RCC 7860 (cell line): ENCODE measurements at places on chromosomes 11 and 22.

DNA sequence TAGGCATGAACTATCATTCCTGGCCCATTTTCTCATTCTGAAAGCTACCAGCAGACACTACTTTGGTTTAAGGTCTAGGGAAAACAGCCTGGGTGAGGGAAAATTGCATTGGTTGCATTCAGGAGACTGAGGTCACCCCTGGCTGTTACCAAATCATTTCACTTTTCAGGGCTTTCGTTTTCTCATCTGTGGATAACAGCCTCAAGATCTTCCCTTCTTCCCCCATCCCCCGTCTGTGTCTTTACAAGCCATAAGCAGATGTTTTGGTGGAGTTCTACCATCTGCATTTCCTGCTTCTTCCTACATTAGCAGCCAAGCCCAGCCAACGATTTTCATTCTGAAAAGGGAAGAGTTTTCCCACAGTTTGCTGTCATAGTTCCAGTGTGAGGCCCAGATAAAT, 130.4 kb downstream of the HIPK3 start:
- DNase-seq: no peak

DNA sequence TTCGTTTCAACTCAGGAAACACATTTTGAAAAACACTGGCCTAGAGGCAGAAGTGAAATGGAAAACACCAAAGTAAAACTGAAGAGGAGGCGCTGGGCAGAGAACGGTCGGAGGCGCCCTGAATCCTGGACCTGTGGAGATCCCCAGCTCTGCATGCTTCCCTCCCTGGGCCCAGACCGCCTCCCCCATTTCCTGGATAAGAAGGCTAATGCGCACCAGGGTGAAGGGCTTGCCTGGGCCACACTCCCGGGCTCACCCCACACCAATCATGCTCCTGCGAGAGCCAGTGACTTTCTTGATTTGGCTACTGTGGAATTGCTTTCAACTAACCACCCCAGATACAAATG, 167.1 kb downstream of the CRYBB2 start:
- DNase-seq: no peak

- DNase-seq: no peak
These were observed 48.3 kb upstream of the SEPTIN5 start for GRCh38 chr22:19665784-19666672.

DNA sequence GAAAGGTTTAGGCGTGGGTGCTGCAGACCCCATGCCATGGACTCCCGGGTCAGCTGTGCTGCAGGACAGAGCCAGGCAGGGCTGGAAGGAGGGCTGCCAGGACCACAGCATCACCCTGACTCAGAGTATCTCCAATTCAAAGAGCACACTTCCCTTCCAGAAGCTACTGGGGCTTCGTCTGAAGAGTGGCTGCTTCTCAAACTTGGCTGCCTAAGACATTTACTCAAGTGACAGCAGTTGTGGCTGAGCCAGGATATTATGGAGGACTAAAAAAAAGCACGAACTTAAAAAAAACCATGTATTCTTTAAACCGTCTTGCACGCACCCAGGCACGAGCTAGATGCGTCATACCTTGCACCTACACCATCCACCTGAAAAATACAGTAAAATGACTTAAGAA, 13.0 kb upstream of the BID start:
- no peak for DNase-seq

DNA sequence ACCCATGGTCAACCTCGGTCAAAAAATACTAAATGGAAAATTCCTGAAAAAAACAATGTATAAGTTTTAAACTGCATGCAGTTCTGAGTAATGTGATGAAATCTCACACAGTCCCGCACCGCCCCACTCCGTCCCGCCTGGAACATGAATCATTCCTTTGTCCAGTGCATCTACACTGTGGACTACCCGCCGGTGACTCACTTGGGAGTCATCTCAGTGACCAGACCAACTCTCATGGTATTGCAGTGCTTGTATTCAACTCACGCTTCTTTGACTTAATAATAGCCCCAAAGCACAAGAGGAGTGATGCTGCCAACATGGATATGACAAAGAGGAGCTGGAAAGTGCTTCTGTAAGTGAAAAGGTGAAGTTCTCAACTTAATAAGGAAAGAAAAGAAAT, 48.8 kb downstream of the ARHGAP32 start:
- DNase-seq: peak; percentile 95

- DNase-seq: peak; percentile 79
These were observed 66.9 kb downstream of the TBC1D22A start for GRCh38 chr22:46829117-46829891.

DNA sequence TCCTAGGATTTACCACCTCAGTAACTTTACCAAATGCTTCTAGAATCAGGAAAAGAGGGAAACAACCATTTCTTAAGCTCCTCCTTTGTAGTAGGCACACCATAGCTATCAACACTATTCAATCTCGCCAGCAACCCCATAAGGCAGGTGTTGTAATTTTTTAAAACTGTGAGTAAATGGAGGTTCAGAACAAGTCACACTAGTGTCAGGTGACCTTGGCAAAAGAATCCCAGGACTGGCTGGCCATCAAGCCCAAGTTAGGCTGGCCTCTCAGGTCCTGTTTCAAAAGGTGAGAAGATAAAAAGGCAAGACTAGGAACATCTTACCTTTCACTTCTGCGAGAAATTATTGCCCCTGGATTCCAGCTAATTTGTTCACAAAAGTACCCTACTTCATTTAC, 713 bp downstream of the TOP3B start:
- no peak for DNase-seq

GRCh38 chr22:39244496-39245129, at the start of gene PDGFB:
PDGFB (minus strand) TSS chr22:39244982; CDS start chr22:39243963, 1,019 bp downstream.
- peak; percentile 65 for DNase-seq

GRCh38 chr11:113818426-113818825, 38.8 kb downstream of the CLDN25 start:
- no peak for DNase-seq

DNA sequence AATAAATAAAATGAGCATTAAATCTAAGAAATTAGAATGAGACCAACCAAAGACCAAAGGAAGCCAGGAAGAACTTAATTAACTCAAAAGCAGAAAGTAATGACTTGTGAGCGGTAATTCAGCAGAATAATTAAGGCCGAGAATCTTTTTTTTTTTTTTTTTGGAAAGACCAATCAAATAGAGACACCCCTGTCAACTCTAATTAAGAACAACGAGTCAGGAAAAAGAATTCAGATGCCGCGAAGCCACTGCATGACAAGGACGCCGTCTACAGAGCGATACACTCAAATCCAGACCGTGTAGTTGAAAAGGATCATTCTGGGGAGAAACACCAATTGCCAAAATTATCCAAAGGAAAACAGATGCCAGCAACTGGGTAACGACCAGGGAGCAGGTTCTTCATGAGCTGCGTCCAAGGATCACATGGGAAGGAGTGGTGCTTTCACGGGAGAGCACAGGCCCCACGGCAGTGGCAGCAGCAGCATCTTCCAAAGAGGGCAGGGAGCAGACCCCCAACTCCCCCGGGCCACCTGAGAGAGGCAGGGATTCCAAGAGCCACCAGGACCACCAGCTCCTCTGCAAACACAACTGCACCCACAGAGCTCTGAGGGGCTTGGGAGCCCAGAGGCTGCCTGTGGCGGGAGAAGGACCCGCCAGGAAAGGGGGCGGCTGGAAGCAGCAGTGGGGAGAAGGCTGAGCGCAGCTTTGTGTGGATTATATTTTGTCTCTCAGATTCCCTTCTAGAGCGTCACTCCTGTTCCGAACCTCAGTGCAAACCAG, 469.8 kb downstream of the BRD1 start:
- DNase-seq: no peak

DNA sequence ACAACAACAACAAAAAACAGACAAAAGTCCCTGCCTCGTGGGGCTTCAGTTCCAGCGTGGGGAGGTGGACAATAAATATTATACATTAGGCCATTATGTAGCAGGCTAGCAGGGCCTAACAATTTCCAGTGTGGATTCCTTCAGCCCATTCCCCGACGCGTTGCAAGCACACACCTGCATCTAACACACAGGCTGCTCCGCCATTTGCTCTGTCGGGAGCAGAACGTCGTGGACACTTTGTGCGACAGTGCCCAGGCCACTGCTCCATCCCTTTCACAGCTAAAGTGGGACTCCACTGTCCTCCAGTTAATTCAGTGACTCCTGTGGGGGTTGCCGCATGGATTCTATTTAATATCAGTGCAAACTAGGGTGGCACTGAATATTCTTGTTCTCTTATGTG, 10.9 kb upstream of the FGF3 start:
- DNase-seq: no peak

GRCh38 chr11:27012234-27012921, 18.5 kb downstream of the FIBIN start:
- no peak for DNase-seq

DNA sequence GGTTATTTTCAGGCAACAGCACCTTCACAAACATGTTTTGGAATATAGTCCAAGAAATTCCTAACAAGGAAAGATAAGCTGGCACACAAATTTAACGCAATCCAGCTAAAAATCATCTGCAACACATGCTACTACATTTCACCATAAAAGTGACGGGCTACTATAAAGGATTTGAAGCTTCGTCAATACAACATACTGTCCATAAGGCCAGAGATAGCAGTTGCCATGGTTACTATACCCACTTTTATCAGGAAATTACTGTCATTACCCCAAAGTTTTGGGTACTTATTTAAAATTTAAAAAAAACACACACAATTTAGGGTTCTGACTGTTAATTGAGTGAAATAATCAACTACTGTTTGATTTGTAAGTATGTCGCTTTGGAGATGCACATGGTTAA, 6.9 kb downstream of the PHF21A start:
- DNase-seq: no peak

DNA sequence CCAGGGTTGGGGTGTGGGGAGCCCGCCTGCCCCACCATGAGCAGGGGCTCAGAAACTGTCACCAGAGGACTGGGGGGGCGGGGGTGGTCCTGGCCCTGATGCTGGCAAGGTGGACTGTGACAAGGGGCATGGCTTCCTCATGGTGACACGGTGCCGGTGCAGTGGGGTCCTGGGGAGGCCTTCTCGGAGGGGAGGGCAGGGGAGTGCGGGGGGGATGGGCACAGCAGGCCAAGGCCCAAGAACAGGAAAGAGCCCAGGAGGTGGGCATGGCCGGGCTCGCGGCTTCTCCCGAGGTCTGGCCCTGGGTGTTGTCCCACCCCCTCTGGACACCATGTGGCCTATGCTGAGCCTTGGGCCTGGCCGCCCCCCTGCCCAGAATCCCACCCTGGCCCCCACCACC, 47.2 kb downstream of the MOB2 start:
- no peak for DNase-seq

GRCh38 chr22:46528121-46528610, 9.3 kb downstream of the CELSR1 start:
- peak; percentile 100 for DNase-seq

- DNase-seq: no peak
These were observed 7.9 kb downstream of the NPTXR start for GRCh38 chr22:38835888-38836301.

GRCh38 chr11:103877221-103877620, 159.2 kb upstream of the DDI1 start:
- DNase-seq: no peak
